T-helper 17 cell (primary cell): ENCODE measurements at places on chromosomes 6 and 20.
A peak's percentile ranks its signal among the peaks of the same experiment; 100 is the strongest.

- DNase-seq, result no peak
Observed at GRCh38 chr6:146305092-146305491, 238.5 kb upstream of the RAB32 start.

DNA sequence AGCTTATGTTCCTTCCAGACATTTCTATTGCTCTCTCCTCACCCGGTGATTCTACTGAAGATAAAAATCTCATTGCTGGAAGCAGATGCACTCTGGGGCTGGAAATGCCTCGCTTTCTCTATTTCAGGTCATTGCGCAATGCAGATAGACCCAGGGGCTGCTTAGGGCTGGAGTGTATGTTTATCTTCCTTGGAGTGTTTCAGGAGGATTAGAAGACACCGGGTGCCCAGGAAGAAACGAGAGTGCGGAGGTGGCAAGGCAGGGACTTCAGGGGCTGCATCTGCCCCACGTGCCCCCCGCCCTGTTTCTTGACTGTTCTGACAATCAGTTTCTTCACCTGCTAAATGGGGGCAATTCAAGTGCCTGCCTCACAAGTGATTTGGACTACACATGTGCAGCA lies 45.6 kb upstream of the IYD start:
- DNase-seq, result no peak

GRCh38 chr20:25686081-25687067 lies 10.3 kb downstream of the ZNF337 start:
- DNase-seq, result no peak

DNA sequence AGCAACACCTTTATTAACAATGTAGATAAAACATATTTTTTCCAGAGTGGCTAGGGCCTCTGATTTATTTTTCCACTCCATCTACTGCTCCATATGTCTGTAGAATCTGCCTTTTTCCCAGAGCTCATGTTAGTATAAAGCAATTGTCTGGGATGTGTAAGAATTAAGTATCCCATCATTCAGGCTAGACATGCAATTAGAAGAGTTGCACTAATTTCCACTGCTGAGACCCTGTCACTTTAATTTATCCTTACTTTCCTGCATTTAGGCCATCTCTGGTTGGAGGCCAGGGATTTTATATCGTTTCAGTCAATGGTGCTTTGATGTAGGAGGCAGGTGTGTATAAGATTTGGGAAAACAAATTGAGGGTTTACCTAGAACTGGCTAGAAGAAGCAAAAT lies 286.1 kb upstream of the POU3F2 start:
- no peak for DNase-seq

DNA sequence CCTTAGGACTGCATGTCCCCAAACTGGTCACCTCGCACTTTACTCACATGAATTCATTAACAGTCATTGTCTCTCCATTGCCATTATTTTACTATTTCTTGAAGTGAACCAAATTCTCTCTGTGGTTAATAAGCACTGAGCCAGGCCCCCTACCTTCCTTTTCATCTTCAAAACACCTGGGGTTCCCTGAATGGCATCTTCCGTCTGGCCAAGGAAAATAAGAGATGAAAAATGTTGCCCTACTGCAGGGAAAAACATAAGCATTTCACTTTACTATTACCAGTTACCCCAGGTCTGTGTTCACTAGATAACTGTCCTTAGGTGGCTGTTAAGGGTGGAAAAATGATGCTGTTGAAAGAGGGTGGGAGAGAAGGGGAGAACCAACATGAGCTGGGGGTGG lies 10.0 kb upstream of the NKX2-2 start:
- no peak for DNase-seq

- no peak for DNase-seq
Observed at GRCh38 chr6:13407709-13408695, 79.4 kb downstream of the GFOD1 start.

- no peak for DNase-seq
Observed at GRCh38 chr20:9442858-9443257, 71.5 kb upstream of the LAMP5 start.

DNA sequence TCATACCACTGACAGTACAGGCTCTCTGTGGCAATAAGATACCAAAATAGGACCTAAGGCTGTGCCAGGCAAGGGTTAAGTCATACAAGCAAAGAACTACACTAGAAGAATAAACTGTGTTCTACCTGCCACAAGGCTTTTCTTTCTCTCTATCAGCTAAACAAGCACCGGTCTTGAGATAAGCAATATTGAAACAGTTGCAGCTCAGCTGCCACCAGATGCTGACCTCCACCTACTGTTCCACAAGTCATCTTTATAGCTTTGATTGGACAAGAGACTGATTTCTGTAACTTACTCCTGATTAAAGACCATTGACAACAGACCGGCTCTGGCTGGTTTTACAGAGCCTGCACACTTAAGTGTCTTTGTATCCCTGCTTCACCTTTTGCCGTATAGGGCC lies 24.1 kb downstream of the SCP2D1 start:
- no peak for DNase-seq

- peak; percentile 18 for DNase-seq
Observed at GRCh38 chr20:49276961-49277785, 684 bp downstream of the ZNFX1 start.

- DNase-seq, result no peak
Observed at GRCh38 chr6:108476847-108477430, 83.8 kb upstream of the FOXO3 start.

GRCh38 chr6:143675946-143676345 lies 1.8 kb upstream of the PHACTR2 start:
- DNase-seq, result no peak

- DNase-seq, result no peak
Observed at GRCh38 chr6:39980839-39981580, 46.7 kb upstream of the MOCS1 start.

GRCh38 chr6:81969814-81970213 lies 217.3 kb upstream of the TENT5A start:
- DNase-seq, result no peak

- DNase-seq, result no peak
Observed at GRCh38 chr6:65110031-65110430, 597.0 kb downstream of the EYS start.

GRCh38 chr20:14210146-14210545 lies 127.3 kb downstream of the FLRT3 start:
- no peak for DNase-seq

GRCh38 chr6:81754906-81755305 lies 2.4 kb upstream of the TENT5A start:
- no peak for DNase-seq

GRCh38 chr6:133945158-133945557 lies 7.9 kb upstream of the TBPL1 start:
- DNase-seq, result no peak

GRCh38 chr6:72709431-72709830 lies 87.6 kb downstream of the KCNQ5 start:
- no peak for DNase-seq

- DNase-seq, result no peak
Observed at GRCh38 chr20:62633598-62634329, 8.5 kb upstream of the SLCO4A1 start.

DNA sequence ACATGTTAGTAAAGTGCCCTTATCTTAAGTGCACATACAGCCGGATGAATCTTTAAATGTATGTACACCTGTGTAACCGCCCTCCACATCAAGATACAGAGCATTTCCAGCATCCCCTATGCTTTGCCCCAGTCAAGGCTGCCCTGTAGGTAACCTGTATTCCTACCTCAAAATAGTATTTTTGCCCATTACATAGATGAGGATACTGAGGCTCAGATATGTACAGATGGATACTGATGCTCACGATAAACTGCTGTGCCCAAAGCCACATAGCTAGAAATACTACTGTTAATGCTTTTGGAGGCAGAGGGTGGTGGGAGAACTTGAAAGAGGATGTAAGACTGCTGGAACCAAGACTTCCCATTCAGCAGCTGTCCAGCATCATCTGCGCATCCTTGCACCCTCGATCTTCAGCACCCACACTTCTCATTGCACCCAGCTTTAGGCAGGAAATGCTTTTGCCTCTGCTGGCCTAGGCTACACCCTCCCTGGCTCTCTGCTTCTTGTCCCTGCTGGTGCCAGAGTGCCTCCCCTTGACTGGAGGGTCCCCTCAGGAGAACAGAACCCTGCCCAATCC lies 27.0 kb upstream of the ZFAND3 start:
- DNase-seq, result no peak

DNA sequence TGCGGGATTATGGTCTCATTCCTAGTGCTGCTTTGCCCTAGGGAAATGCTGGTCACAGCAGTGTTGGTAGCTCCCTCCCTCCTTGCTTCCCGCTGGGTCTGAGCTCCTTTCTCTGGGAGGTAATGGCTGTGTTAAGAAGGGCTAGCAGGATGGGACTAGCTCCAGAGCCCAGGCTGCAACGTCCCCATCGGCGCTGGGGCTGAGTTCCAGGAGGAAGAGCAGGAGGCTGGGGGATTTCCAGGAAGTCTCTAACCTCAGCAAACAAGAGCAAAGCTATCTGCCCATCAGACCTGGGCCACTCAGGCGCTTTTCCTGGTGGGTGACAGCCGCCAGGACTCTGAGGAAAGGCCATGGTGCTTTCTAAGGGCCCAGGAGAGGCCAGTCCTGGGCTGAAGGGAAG lies 174.2 kb downstream of the DLL1 start:
- DNase-seq, result no peak

DNA sequence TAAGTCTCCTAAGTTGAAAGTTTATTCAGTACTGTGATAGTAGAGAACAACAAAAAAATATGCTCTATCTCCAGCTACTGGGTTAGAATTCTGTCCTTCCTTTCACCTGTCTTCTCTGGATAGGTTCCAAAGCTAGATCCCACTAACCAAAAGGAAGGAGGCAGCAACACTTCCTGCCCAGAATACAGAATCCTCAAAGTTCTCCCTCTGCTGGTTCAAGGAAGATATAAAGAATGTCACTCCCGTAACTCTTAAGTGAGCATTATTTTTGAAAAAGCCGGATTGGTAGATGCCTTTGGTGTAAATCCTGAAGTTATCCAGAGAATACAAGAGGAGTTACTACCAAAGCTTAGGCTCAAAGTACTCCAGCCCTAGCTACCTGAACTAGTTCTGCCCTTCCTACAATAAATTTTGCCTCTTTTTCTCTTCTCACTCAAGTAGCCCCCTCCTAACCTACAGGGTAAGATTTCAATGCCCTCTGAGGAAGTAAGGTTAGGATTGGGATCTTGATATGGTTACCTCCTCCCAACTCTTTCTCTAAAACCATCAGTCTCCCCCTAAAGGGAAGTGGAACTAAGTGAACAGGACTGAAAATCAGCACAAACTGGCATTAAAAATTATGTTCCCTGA lies 26.0 kb upstream of the CRIP3 start:
- DNase-seq, result no peak

- no peak for DNase-seq
Observed at GRCh38 chr20:17189976-17190695, 36.7 kb upstream of the PCSK2 start.

- peak; percentile 36 for DNase-seq
Observed at GRCh38 chr20:63101781-63102720, 95.3 kb upstream of the BHLHE23 start.

DNA sequence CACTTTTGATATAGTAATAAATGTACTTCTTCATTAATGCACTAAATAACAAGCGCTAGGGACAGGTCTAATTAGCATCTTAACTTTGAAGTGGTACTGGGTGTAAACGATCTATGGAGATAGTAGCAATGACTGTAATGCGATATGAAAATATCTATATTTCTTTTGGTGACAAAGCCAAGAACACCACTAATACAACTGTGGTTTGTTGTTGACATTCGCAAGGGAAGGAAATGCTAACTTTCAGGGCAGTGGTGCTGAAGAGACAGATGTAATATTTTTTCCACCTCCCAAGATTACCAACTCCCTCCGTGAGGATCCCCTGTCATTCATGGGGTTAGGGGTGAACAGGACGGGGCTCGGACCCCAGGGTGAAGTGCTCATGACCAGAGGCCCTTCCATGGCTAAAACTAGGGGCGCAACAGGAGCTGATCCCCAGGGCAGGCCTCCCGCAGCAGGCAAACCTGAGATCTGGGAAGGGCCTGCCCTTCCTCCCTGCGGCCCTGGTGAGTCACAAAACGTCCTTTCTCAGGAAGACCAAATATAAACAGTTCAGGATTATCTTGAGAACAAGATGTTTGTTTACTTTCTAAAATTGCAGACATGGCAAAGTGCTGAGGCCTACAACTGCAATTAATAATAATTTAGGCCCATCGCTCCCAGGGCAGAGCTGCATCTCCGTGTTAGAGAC lies 65.0 kb upstream of the TOX2 start:
- DNase-seq, result no peak

GRCh38 chr20:50837532-50838321 lies 42.9 kb downstream of the BCAS4 start:
- no peak for DNase-seq

DNA sequence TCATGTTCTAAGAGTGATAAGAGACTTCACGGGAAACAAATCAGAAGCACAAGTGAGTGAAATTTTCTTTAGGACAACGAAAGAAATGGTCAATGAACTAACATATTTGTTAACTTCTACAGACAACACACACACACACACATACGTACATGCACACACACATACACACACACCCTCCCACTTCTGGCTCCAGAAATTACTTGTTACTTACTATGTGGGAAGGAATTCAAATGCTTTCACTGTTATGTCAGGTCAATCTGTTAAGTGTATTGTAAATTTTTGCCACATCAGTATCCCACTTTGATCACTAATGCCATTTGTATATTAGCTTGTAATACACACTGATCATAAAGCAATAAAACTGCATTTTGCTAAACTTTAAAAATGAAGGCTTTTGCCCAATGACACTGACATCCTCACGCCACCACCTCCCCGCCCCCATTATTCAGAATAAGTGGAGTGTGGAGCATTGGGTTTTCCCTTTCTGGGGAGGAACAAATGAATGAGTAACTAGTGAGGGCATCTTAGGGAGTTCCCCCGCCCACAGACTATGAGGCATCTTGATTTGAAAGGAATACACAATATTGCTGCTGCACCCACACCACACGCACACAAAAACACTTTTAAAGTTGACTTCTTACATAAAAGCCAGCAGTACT lies 76.2 kb downstream of the ATXN1 start:
- DNase-seq, result peak; percentile 25

GRCh38 chr6:819122-819521 lies 126.2 kb upstream of the EXOC2 start:
- no peak for DNase-seq

- no peak for DNase-seq
Observed at GRCh38 chr6:83879746-83880145, 20.3 kb downstream of the CYB5R4 start.

- no peak for DNase-seq
Observed at GRCh38 chr6:122405417-122405816, 6.0 kb downstream of the HSF2 start.

GRCh38 chr6:71642793-71643192 lies 243.6 kb upstream of the RIMS1 start:
- DNase-seq, result no peak

- DNase-seq, result no peak
Observed at GRCh38 chr6:161228921-161229591, 44.8 kb downstream of the AGPAT4 start.

DNA sequence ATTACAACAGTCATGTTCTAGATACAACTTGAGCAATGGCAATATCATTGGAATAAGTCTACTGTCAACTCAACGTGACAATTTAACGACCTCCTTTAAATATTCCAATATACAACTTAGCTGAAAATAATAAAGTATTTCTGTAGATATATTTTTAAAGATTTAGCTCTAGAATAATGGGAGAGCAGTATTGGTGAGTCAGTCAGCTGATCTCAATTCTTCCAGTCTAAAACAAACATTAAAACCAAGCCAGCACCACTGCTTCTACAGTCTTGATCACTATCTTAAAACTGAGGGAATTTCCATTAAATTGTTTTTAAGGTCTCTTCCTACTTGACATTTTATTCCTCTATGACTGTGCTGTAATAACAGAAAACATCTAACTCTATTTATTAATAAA lies 38.2 kb downstream of the NOL7 start:
- DNase-seq, result no peak
